ENCODE measurements at places on chromosomes 6 and 20.

DNA sequence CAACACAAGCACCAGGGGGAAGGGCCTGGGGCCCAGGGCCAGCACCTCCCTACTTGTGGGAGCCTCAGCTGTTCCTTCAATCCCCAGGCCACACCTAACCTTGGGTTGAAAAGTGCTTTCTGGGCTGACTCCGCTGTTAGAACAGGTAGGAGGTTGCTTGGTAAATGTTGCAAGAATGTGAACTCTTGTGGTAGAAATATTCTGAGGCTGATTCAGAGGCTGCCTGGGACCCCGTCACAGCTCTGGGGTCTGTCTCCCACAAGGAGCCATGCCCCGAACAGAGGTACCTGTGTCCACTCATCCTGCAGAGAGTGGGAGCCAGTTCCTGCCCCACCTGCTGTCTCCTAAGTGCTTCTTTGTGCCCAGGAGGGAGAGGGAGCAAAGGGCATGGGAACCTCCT, 14.4 kb upstream of the MAS1L start:
- DNase-seq = no peak

DNA sequence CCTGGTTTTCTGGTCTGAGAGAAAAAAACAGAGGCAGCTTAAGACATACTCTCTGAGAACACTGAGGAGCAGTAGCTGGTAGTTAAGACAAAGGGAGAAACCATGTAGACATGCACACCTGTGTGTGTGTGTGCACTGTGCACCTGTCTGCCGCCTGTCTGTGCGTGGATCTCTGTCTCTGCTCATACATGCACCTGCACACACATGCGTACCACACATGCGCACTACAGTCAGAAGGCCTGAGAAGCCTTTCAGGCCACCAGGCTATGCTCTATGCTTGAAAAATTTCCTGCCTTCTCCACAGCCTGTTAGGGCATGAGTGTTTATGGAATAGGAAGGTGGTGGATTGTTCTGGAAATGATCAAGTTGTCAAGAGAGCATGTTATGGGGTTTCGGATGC, 103.5 kb downstream of the CDH4 start:
- no peak for DNase-seq

DNA sequence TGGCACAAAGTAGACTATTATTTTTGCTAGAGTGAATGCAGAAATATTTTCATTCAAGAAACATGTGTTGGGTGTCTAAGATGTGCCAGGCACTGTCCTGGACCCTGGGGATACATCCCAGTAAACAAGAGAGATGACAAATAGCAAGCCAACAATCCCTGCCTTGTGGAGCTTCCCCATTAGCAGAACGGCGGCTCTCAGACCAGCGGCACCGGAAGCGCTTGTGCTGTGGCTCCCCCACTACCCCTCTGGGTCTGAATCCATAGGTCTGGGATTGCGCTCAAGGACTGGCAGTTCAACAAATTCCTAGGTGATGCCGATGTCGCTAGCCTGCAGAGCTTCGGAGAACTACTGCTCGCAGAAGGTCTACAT, 98.5 kb upstream of the AGPAT4 start:
- DNase-seq = no peak

GRCh38 chr20:35246723-35247122, 20.2 kb downstream of the MMP24 start:
- DNase-seq = no peak

DNA sequence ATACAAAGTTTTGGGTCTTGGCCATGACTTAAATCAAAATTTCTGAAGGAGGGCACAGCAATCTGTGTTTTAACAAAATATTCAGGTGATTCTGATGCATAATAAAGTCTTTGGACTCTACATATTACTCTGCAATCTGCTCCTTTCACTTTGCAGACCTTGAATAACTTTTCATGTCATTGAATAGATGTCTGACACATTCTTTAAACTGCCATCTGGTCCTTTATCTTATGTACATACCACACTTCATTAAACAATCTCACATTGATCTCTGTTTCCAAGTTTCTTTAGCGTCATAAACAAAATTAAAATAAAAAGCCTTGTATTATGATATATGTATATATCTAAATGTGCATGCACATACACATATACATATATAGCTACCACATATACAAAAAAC, 831.2 kb downstream of the MAFB start:
- DNase-seq = no peak

GRCh38 chr6:169489563-169490245, 212.1 kb downstream of the WDR27 start:
- DNase-seq = no peak

GRCh38 chr6:79461205-79461604, 76.0 kb downstream of the LCA5 start:
- DNase-seq = no peak

DNA sequence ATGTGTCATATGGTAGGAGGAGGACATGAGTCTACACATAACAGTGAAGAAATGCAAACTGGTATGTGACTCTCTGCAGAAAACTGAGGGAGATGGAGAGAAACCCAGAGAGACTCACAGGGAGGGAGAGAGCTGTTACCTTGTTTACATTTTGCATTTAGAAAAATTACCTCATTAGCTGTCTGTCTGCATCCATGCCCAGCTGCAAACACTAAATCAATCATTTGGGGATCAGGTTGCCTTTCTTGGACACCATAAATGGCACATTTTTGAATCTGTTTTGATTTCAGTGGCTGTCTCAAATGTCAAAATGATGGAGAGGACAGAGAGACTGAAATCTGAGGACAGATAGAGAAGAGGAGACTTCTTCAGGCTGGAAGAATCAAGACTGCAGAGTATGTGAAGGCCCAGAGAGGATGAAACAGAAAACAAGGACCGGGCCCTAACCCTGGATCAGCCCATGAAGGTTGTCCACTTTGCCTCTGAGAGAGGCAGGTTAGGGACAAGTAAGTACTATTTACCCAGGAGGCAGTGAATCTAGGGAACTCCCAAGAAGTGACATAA, 92.2 kb downstream of the UNC5CL start:
- DNase-seq = no peak

DNA sequence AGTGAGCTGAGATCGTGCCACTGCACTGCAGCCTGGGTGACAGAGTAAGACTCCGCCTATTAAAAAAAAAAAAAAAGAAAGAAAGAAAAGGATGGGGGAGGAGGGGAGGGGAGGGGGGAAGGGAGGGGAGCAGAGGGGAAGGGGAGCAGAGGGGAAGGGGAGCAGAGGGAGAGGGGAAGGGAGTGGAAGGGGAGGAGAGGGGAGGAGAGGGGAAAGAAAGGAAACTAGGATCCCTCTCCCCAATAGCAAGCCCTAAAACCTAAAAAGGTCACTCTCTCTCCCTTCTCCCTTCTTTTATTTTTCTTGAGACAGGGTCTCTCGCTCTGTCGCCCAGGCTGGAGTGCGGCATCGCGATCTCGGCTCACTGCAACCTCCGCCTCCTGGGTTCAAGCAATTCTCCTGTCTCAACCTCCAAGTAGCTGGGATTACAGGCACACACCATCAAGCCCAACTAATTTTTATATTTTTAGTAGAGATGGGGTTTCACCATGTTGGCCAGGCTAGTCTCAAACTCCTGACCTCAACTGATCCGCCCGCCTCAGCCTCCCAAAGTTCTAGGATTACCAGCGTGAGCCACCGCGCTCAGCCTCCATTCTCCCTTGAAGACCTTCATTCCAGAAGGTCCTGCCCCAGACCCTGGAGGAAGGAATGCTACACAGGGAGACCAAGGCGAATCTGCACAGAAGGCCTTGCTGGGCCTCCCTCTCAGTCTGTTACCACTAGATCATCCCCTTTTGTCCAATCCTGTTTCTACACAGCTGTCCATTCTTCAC, 45.8 kb upstream of the PIM1 start:
- DNase-seq = no peak

DNA sequence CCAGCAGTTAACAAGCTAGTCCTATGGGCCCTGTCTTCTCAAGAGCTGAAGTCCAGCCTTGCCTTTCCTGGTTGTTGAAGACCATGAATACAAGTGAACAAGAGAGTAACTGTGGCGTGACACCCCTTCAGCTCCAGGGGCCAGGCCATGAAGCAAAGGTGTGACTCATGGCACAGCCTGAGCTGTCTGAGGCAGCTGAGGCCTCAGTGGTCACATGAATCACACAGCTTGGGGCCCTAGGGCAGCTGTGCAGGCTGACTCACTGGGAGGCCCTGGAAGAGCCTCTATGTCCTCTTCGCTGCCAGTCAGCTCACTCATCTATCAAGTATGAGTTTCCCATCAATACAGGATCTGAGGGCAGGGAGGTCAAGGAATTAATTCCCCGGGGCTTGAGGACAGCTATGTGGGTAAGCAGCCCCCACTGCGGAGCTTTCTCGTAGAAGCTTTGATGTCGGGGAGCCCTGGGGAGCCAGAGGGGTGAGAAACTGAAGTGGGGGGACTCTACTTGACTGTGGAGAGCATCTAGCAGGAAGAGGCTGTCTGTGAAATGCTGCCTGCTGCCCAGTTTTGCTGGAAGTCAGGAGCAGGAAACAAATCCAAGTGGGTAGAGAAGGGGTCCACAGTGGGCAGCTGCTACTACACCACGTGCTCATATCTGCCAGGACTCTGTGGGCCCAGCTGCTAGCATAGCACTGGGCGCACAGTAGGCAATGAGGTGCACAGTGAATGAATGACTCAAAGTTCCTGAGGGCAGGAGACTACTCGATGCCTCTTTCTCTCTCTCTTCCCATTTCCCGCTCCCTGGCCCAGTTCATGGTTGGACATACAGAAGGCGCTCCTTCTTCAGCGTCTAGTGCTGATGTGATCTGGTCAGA, 13.7 kb upstream of the FAM83C start:
- peak; percentile 19 for DNase-seq

DNA sequence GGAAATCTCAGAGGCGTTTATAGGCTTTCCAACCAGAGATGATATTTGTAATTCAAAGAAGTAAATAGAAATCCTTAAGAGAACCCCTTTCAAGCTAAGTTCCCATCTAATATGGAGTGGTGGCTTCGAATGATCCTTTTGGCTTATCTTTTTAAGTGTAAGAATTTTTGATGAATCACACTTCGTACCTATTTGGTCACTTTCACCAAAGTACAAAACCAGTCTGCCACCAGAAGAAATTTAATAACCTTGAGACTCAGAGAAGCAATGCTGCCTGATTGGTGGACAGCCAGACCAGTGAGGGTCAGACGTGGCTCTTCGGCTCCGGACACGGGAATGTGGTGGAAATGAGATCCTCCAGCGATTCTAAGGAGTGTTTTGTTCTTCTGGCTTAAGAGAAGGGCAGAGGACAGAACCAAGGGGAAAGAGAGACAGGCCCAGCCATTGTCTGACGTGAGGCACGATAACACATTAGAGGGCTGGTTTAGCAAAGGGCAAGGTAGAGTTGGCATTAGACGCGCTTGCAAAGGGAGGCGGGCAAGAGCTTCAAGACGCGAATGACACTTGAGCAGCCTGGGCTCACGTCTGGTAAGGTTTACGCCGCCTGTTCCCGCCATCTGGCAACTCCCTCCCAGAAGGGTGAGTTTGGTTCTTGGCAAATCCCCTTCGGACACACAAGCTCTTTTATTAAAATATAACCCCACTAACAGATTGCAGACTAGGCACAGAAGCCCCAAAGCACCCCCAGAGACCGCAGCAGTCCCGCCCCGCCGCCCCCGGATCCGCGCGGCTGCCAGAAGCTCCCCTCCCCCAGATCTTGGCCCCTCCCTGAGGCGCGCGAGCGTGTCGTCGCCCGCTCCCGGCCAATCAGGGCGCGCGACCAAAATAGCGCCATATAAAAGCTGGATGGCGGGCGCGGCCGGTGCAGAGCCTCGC, 50.0 kb upstream of the EZR start:
- peak; percentile 94 for DNase-seq

DNA sequence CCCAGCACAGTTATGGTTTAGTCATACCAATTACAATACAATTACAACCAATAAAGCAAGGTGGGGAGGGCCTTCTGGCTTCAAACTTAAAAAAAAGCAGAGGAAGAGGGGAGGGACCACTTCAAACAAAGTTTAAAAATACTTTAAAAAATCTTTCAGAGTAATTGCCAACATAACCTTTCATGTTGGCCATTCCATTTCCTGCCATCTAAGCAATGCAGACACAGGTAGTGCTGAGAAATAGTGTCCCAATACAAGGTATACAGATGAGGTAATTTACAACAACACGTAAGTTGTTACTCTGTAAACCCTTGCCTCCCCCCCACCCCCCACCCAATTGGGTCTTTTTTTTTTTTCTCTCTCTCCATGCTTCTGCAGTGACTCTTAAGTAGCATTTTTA, 18.8 kb upstream of the TBC1D20 start:
- DNase-seq = no peak

DNA sequence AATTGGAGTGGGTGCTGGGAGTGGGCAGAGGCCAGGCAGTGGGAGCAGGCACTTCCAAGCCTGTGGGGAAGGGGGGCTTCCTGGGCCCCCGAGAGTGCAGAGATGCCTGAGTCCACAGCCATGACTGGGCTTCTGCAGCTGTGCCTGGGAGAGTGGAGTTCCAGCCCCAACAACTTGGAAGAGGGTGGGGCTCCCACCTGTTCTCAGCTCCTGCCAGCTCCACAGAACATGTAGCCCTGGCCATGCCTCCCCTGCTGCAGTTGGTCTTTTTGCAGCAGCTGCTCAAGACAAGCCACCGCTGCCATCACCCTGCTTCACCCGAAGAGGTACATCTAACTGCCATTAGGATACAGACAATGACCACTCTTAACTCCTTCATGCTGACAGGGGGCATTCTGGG, 1092.3 kb downstream of the KHDRBS2 start:
- DNase-seq = no peak

DNA sequence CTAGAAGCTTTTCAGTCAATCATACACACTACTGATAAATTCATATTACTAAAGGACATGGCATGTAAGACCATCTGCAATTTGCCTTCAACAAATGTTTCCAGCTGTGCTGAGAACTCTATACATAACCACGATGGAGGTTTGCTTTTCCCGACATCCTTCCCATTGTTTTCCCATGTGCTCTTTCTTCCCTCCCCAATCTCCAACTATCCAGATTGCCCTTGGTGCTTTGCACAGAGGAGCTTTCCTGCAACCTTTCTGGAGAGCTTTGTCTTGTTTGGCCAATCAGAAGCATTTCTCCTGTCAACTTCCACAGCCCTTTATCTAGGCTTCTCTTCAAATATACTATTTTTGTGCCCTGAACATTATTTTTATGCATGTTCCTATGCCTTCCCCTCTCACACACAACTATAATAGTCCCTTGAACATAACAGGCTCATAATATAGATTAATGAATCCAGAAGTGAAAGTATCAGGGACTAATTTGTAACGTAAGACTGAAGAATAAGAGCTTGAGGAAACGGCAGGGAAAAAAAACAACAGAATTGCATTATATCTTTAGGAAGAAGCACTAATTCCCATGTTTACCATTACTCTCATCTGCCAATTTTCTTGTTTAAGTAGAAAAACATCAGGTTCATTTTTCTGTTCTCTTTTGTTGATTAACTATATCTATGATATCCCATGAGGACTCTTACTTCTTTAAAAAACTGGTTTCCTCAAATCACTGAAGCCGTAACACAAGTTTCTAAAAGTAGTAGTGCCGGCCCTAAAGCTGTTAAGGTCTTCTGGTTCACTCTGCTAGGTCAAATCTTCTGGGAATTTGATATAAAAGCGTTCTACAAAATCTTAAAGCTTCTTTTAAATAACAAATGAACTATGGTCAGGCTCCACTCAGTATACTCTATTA, 20.1 kb downstream of the SMLR1 start:
- DNase-seq = no peak

- DNase-seq = no peak
Observed at GRCh38 chr20:63008541-63009044, 1.8 kb upstream of the BHLHE23 start.

Data from stimulated activated CD8-positive, alpha-beta memory T cell treated with anti-CD3 and anti-CD28 coated beads, Interleukin-4, amount 100 ng/mL, for 1 hour (primary cell).